KBM-7 (cell line): ENCODE measurements at places on chromosomes 12 and 14.

DNA sequence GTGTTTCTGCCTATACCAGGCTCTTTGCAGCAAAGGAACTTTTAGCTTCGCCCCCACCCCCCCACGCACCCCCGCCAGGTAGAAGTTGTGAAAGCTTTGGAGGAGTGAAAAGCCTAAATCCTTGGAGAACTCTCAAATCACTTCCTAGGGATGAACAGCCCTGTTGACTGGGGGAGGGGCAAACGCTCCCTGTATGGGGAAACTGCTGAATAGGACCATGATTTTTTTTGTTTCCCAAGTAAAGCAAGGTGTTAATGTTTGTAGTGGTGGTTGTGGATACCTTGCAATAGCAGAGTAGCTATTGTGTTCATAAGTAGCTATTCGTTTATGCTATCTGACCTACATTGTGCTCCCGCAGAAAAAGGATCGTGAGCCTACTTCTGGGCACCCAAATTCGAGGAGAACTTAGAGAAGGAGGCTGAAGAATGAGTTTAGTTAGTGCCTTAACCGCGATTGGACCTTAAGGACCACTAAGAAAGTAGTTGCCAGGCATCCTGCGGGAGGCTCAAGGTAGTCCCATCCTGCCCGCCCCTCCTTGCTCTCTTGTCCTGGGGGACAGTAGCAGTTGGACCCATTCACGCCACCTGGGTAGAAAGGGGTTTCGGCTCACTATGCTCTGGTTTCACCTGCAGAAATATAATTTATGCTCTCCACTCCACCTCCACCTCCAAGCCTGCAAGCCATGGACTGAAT, 901 bp upstream of the NFKBIA start:
- no peak for DNase-seq

GRCh38 chr12:124556896-124557501, 10.4 kb downstream of the NCOR2 start:
- DNase-seq: no peak

- DNase-seq: peak; percentile 23
Measured at GRCh38 chr12:28108599-28108998, 81.7 kb upstream of the CCDC91 start.

DNA sequence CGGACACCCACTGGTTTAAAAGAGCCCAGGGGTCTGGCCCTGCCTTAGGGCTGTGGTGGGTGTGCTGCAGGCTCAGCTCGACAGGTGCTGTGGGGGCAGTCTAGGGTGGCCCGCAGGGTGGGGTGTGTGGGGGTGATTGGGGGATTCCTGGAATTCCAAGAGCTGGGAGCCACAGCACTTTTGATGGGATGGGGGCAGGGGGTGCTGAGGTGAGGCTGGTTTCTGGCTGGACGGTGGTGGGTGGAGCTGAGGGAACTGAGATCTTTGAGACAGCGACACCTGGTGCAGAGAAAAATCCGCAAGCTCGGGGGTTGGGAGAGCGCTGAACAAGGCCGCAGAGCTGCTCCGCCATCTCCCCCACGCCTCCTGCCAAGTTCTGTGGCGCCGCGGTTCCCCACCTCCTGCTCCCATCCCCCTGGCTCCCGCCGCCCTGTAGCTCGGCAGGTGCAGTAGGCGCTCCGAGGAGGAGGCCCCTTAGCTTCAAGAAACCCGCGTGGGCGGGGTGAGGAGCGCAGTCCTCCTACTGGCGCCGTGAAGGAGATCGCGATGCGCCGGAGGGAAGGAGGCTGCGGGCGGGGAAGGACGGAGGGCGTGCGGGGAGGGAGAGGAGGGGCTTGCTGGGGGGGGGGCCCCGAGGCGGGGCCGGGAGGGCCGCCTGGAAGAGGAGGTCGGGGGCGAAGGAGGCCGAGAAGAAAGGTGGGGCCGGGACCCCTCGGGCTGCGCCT, 1.3 kb upstream of the TEDC1 start:
- DNase-seq: peak; percentile 92

GRCh38 chr12:70948976-70949336, 28.4 kb upstream of the PTPRR start:
- DNase-seq: no peak

DNA sequence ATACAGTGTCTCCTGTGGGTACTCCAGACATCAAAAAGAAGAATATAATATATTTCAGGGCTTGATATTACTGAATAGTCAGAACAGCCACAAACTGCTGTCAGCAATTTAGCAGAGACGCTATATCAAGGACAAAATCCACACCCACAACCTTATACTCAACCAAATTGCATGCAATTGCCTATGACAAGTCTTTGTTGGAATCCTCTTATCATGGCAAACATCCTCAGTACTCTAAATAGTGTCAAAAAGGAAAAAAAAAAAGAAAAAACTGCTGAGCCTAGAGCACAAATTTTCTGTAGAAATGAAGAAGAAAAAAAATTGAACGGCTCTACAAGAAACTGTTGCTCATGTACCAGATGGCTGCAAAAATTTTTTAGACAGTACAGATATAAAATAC, 485.7 kb downstream of the TMTC2 start:
- no peak for DNase-seq

DNA sequence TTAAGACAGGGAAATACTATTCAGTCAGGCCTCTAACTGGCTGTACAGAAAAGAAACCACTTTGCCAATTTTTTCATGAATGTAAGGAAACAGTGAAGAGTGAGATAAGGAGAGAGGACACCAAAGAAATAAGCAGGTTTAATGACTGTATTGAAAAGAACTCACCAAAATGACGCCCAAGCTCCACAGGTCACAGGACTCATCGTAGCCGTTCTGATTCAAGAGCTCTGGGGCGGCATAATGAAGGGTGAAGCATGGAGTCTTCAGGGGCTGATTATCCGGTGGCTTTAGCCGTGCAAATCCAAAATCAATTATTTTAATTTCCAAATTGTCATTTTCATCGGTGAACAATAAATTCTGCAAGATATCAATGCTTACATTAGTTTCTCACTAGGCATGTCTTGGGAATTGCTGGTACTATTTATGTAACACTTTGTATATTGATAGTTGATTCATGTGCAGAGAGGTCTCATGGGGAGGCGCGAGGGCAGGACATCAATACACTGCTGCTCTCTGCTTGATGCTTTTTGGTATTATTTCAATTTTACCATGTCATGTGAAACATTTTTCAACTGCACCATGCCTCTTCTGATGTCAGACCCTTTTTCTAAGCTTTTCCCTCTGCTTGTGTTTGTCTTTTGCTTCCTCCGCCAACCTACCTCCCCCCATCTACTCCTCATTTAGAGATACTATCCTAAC, 74.2 kb upstream of the TTC7B start:
- DNase-seq: no peak

GRCh38 chr14:64721391-64721791, 17.2 kb downstream of the PLEKHG3 start:
- DNase-seq: no peak

DNA sequence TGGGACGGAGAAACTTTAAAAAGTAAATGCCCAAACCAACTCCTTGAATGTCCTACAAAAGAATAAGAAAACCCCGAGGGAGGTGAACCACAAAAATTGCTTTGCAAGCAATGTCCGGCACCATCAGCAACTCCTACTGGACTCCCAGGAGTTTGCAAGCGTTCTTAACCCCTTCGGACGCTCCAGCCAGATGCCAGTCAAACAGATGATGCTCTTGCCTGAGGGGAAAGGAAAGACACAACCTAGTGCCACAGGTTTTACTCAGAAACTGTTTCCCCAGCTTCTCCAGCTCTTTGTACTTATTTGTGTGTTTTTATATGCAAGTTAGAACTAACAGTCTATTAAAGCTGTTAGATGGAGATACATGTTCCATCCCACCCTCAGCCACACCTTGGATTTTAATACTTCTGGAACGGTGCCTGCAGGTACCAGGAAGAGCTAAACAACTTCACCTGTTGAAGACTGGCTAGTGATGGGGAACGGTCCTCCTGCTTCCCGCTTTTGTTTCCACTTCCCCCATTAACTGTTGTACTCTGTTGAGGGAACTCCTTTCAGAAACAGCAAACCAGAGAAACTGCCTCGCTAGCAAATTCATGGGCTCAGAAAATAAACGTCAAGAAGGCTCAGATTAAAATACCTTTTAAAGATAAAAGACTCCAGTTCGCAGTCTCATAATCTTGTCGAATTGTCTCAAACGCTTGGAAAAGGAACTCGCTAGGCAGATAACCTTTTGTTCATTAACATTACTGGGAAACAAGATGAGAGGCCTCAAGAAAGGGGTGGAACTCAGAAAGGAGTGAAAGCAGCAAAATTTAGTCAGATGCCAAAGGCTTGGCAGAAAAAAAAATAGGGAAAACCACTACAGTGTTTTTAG, 1.1 kb upstream of the FERMT2 start:
- DNase-seq: peak; percentile 9

GRCh38 chr12:89693639-89694202, 14.9 kb downstream of the ATP2B1 start:
- DNase-seq: no peak

- DNase-seq: no peak
Measured at GRCh38 chr12:74985293-74985985, 224.2 kb downstream of the KCNC2 start.

- no peak for DNase-seq
Measured at GRCh38 chr14:98698341-98698740, 573.7 kb downstream of the BCL11B start.

- DNase-seq: no peak
Measured at GRCh38 chr14:59461891-59462290, 3.3 kb downstream of the GPR135 start.

DNA sequence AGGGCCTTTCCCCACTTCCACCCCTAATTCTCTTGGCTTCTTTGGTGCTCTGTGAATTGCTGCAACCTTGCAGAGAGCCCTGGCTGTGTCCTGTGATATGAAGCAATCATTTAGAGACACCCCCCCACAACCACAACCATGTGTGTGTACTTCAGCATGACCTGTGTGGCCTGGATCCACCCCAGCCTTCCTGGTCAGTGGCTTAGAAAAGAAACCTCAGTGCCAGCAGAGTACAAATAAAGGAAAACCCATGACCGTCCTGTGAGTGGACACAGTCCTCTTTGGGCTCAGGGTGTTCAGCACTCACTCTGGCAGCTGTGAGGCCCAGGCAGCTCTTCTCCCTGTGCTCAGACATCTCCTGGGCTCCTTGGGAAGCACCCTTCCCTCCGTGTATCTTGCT, 206.6 kb upstream of the DIO3 start:
- no peak for DNase-seq

GRCh38 chr14:69284170-69284569, 24.2 kb downstream of the GALNT16 start:
- no peak for DNase-seq

- no peak for DNase-seq
Measured at GRCh38 chr12:106729611-106730010, 44.9 kb upstream of the RIC8B start.
